Activated T-cell treated with anti-CD3 and anti-CD28 coated beads, Interleukin-2, amount 50 U/mL, for 4 hours (primary cell): ENCODE measurements at places on chromosomes 2 and 18. TPM values are rescaled to one million over a fixed set of nuclear protein-coding genes. Genes with fewer than 3 reads are reported as not detected.
A peak's percentile ranks its signal among the peaks of the same experiment; 100 is the strongest.

DNA sequence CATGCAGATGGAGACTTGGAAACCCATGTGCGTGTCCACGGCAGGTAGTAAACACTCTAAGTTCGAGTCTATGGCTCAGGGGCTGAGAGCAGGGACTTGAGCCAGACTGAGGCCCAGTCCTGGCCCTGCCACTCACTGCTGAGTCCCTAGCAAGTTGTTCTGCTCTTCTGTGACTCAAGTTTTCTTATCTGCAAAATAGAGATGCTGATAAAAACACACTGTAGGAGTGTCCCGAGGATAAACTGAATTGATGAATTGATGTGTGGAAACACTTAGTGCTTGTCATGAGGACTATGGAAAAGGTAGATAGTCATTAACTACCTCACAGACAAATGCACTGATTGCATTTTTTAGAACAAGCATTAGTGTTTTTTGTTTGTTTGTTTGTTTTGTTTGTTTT lies 73.2 kb downstream of the BOLA3 start:
- no peak for DNase-seq

MC4R gene
- total RNA-seq, result not detected

GRCh38 chr2:156340804-156341451 lies 8.4 kb upstream of the NR4A2 start:
- DNase-seq, result peak; percentile 19

ERFE gene
- total RNA-seq, result 0.91 TPM

- no peak for DNase-seq
Measured at GRCh38 chr2:89848763-89849368, 1157.4 kb downstream of the RPIA start.

PELI1 gene
- 71.8 TPM for total RNA-seq

NDUFS1 gene
- 74.1 TPM for total RNA-seq

DNA sequence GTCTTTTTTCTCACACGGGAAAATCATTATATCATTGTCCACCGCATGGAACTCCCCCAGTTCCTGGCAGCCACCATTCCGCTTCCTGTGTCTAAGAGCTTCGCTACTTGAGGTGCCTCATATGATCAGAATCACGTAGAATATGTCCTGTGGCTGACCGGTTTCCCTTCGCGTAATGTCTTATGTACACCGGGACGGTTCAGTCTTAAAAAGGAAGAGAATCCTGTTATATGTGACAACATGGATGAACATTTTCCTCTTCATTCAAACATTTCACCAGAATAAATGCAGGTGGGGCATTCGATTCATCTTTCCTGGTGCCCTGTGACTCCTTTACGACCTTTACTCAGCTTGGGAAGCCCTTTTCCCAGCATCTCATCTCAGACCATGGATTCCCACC lies 131.7 kb upstream of the TWIST2 start:
- no peak for DNase-seq

GRCh38 chr2:157439824-157440186 lies 4.1 kb downstream of the CYTIP start:
- no peak for DNase-seq

DNA sequence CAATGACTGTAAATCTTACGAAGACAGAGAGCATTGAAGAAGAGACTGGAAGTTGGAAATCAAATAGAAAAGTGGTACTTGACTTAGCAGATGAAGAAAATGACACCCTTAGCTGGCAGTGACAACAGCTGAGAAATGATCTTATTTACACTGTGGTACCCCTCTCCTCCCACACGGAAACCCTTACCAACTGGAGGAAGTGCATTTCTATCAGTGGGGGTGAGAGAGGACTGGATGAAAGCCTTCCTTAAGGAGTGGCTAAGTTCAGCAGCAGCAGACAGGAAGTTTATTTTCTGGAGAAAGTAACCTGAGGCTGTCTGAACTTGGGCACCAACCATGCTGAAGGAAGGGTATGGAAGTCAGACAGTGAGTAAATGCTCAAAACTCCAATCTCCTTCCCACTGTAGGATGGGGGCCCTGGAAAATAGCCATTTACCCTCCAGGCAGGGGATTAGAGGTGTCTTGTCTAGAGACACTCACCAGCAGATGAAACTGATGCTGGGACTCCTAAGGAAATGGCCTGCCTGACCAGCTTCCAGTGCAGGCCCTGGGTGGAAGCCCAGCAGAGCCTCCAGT lies 160.2 kb upstream of the NCK2 start:
- no peak for DNase-seq

GRCh38 chr2:10478298-10478625 lies 30.1 kb upstream of the ODC1 start:
- DNase-seq, result no peak

LAPTM4A gene
- total RNA-seq, result 30.0 TPM

GRCh38 chr2:159895258-159896065 lies 97.5 kb upstream of the CD302 start:
- no peak for DNase-seq

- no peak for DNase-seq
Measured at GRCh38 chr2:145617906-145618305, 1098.0 kb upstream of the ZEB2 start.

GRCh38 chr2:168773719-168774521 lies 28.5 kb upstream of the NOSTRIN start:
- no peak for DNase-seq

DNA sequence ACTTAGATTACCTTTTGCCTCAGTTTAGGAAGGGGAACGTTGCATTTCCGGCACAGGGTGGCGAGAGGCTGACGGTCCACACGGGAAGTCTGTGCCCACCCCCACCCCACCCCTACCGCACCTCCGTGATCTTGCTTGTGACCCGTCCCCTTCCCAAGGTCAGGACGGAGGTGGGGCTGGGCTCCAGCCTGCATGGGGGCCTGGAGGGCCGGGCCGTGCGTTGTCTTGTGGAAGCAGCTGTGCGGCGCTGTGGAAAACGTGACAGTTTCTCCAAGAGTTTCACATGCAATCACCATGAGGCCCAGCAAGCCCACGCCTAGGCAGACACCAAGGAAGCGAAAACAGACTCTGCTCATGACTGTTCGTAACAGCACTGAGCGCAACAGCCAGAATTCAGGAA lies 76.8 kb upstream of the HDAC4 start:
- no peak for DNase-seq

GRCh38 chr2:25320077-25320476 lies 21.6 kb downstream of the DNMT3A start:
- DNase-seq, result no peak

PPP1CB gene
- total RNA-seq, result 224 TPM

GRCh38 chr2:74659462-74659861 lies 5.4 kb downstream of the SEMA4F start:
- no peak for DNase-seq

GRCh38 chr2:172105471-172106107 lies 2.9 kb upstream of the DLX2 start:
- DNase-seq, result no peak

- DNase-seq, result no peak
Measured at GRCh38 chr18:61748004-61748403, 144.8 kb downstream of the RNF152 start.

MC2R gene
- not detected for total RNA-seq

EFEMP1 gene
- total RNA-seq, result 0.43 TPM

DNA sequence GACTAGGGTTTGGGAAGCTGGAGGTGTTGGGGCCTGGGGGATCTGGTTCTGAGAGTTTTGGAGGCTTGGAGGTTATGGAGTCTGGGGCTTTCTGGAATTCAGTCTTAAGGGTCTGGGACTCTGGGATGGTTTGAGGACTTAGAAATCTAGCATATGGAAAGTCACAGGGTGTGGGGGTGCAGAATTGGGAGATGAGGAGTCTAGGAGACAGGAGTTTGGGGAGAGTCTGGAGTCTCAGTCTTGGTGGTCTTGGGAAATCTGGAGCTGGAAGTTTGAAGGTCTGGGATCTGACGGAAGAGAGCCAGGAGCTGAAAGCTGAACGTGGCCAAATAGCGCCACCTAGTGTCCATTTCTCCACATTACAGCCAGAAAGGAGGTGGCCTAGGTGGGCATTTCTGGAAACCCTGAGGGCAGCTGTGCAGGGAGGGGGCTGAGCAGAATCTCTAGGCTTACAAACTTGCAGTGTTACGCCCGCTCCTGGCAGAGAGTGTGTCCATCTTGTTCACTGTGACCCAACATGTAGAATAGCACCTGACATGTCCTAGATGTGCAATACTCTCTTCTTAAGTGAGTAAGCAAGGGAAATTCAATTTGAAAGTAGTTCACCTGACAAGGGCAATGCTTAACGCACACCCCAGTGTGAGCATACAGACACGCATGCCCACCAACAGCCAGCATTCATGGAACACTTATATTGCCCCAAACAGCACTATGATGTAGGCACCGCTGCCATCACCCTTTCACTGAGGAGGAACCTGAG lies 204.8 kb downstream of the TFCP2L1 start:
- peak; percentile 26 for DNase-seq

FKBP7 gene
- total RNA-seq, result 2.5 TPM

GRCh38 chr2:217804791-217805667 lies 197.8 kb downstream of the TNS1 start:
- no peak for DNase-seq

GRCh38 chr18:13620206-13620672 lies 106.1 kb downstream of the FAM210A start:
- DNase-seq, result no peak

GRCh38 chr2:31199206-31199605 lies 18.1 kb downstream of the CAPN14 start:
- no peak for DNase-seq
